ENCODE measurements at places on chromosomes 2 and 18. TPM values are rescaled to one million over a fixed set of nuclear protein-coding genes. Genes with fewer than 3 reads are reported as not detected.

SP110 gene
- total RNA-seq = 142 TPM

DTNA gene
- not detected for total RNA-seq

ANKRD30B gene
- total RNA-seq = not detected

ATOH8 gene
- total RNA-seq = 0.29 TPM

UBXN2A gene
- total RNA-seq = 11.4 TPM

TUBA4B gene
- not detected for total RNA-seq

PSMA8 gene
- 0.44 TPM for total RNA-seq

GRHL1 gene
- 1.5 TPM for total RNA-seq

SALL3 gene
- total RNA-seq = not detected

ABCG8 gene
- not detected for total RNA-seq

BMP10 gene
- total RNA-seq = not detected

UBE2F gene
- 121 TPM for total RNA-seq

MEP1B gene
- total RNA-seq = not detected

GPR45 gene
- not detected for total RNA-seq

MC4R gene
- not detected for total RNA-seq

NRP2 gene
- 64.0 TPM for total RNA-seq

GREB1L gene
- total RNA-seq = not detected

POTEC gene
- total RNA-seq = not detected

TDRD15 gene
- total RNA-seq = not detected

STAT4 gene
- 57.4 TPM for total RNA-seq

CCDC68 gene
- total RNA-seq = not detected

All from activated T-helper 1 cell treated with anti-CD3 and anti-CD28 coated beads, Interleukin-12 subunit alpha, Interleukin-12 subunit beta, Interleukin-2, Interleukin-4 antibody, amounts not matched to agents 30 ng/mL and 10 ng/mL and 1 ng/mL, durations not matched to agents 14 hours and 24 hours and 36 hours (primary cell).